ENCODE measurements at places on chromosomes 11 and 22.

- no peak for DNase-seq
These were observed 69.7 kb upstream of the RASD2 start for GRCh38 chr22:35470903-35471321.

- DNase-seq, result no peak
These were observed 61.2 kb upstream of the RRAS2 start for GRCh38 chr11:14420223-14420622.

DNA sequence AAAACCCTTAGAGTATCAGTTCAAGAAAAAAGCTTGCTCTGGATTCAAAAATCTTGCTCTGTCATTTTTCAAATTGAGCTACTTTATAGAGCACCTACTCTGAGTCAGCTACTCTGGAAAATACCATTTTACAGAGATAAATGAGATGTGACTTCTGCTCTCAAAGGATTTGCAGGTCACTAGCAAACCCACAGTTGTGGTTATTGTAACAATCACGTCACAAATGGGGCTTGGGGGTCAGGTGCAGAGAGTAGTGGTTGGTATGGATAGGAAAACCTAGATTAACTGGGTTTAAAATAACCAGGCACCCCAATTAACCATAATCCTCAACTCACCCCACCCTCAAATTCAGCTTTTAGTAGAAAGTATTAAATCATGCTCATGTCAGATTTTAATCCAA is 52.3 kb downstream of the MSANTD4 start:
- no peak for DNase-seq

DNA sequence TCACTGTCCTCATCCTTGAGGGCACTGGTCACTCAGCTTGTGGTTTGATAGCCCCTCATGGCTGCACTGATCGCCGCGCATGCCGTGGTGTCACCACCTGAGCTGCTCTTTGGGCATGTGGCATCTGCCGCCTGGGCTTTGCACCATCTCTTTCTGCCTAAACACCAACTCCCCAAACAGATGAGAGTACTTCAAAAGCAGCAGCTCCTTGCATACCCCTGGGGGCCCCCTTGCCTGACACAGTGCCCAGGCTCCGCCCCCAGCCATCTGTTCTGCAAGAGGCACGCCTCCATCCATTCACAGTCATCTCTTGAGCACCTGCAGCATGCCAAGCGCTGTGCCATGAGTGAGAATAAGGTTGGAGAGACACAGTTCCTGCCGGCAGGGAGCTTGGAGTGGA is 104.5 kb upstream of the B3GAT1 start:
- DNase-seq, result no peak

- no peak for DNase-seq
These were observed 6.0 kb upstream of the DEUP1 start for GRCh38 chr11:93324500-93324899.

DNA sequence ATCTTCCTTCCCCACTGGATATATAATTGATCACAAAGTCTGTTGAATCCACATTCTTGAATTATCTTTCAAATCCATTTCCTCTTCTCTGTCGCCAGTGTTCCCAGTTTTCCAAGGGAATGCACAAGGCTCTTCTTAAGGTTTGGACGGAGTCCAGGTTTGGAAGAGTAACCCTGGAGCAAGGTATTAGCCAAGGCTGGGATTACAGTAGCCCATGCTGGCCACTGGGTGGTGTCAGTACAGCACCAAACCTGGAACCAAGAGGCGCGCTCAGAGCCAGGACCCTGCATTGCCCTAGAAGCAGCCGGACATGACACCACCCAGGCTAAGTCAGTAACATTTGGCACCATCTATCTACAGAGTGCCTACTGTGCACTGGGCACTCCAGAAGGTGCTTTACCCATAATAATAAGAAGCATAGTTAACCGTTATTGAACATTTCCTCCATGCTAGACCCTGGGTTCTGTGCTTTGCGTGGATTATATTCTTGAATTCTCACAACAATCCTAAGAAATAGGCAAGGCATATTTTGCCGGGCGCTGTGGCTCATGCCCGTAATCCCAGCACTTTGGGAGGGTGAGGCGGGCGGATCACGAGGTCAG is 48.0 kb upstream of the CLPB start:
- no peak for DNase-seq

DNA sequence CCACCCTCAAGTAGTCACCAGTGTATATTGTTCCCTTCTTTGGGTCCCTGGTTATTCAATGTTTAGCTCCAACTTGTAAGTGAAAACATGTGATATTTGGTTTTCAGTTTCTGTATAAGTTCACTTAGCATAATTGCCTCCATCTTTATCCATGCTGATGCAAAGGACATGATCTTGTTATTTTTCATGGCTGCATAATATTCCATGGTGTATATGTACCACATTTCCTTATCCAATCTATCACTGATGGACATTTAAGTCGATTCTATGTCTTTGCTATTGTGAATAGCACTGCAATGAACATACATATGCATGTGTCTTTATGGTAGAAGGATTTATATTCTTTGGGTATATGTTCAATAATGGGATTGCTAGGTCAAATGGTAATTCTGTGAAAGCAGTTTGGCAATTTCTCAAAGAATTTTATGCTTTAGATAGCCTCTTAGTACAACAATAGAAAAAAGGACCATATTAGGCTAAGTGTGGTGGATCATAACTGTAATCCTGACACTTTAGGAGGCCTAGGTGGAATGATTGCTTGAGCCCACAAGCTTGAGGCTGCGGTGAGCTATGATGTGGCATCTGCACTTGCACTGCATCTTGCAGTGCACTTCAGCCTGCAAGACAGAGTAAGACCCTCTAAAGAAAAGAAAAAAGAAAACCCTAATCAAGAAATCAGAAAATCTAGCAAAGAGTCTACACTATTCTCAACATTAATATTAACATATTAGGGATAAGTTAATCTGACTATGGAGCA is 468.5 kb upstream of the FAT3 start:
- no peak for DNase-seq

GRCh38 chr11:31237819-31238760 is 131.4 kb downstream of the DCDC1 start:
- no peak for DNase-seq

DNA sequence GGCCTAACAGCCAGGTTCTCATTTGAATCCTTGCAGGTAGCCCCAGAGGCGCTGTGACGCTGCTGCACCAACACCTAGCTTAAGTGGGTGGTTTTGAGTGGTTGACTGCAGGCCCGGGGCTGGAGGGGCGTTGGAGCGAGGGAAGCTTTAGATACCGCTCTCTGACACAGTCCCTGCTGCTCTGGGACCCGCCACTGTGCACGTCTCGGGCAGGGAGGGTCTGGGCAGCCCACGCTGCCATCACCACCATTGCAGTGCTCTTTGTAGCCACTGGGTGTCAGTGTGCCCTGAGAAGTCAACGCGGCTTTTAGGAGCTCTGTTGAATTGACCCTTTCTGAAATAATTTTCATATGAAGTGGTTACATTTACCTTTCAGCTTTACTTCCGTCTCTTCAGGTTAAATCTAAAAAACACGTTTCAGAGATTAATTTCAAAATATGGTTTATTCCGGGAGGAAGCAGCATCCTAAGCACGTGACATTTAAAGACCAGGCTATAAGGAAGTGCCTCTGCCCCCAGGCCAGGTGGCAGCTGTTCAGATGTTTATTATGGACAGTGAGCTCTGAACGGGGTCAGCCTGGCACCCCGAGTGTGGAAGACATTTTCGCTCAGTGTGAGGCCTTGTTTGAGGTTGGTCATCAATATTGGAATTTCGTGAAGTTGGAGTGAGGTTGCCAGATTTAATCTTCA is 30.9 kb upstream of the PARVB start:
- DNase-seq, result no peak

DNA sequence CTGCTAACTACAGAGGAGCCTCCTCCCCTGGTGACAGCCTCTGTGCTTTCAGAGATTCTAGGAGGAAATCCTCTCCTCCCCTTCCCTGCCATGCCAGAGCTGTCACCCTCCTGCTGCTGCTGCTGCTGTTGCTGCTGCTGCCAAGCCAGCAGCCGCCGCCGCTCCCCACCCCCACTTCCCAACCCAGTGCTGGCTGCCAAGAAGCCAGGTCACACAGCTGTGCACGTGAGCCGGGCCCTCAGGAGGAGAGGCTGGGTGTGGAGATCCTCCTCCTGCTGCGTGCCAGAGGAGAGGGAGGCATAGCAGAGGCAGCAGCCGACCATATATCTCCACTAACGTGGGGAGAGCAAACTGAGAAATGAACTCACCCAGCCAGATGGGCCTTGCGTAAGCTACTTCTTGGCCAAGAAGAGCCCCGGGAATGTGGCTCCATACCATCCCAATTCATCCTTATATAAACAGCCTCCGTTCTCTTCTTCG is 12.4 kb downstream of the CRY2 start:
- peak; percentile 97 for DNase-seq

GRCh38 chr11:130580372-130580771 is 131.9 kb downstream of the ADAMTS15 start:
- DNase-seq, result no peak

- no peak for DNase-seq
These were observed at the start of gene VSIG2 for GRCh38 chr11:124751741-124752470. VSIG2 (minus strand) TSS chr11:124752255; CDS start chr11:124752137, 118 bp downstream.

DNA sequence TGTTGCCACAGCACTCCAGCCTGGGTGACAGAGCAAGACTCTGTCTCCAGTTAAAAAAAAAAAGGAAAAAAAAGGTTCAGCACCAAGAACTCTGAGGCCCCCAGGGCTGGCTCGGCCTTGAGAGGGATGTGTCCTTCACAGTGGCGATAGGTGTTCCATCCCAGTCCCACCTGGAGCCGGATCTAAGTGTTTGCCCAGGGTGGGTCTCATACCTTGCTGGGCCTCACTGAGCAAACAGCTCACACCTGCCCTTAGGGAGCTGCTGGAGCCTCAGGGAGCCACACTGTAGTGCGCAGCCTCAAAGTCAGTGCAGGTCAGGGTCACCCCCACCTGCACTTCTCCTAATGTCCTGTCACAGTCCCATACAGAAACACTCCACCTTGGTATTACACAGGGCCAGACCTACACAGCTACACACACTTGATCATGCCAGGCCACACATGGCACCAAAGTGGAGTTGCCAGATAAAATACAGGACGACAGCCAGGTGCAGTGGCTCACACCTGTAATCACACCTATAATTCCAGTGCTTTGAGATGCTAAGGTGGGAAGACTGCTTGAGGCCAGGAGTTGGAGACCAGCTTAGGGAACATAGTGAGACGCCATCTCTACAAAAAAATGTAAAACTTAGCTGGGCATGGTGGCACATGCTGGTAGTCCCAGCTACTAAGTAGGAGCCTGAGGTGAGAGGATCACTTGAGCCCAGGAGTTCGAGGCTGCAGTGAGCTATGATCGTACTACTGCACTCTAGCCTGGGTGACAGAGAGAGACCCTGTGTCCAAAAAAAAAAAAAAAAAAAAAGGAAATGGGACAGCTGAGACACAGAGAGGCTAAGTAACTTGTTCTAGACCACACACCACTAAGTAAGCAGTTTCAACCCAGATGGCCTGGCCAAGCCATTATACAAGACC is 7.3 kb downstream of the STARD10 start:
- DNase-seq, result no peak

- no peak for DNase-seq
These were observed 3.3 kb upstream of the DIXDC1 start for GRCh38 chr11:111933872-111934271.

GRCh38 chr11:14012846-14013245 is 50.3 kb downstream of the SPON1 start:
- no peak for DNase-seq

GRCh38 chr11:32962016-32962415 is 53.7 kb upstream of the DEPDC7 start:
- DNase-seq, result no peak

- DNase-seq, result no peak
These were observed 14.2 kb upstream of the RASD2 start for GRCh38 chr22:35526333-35526979.

DNA sequence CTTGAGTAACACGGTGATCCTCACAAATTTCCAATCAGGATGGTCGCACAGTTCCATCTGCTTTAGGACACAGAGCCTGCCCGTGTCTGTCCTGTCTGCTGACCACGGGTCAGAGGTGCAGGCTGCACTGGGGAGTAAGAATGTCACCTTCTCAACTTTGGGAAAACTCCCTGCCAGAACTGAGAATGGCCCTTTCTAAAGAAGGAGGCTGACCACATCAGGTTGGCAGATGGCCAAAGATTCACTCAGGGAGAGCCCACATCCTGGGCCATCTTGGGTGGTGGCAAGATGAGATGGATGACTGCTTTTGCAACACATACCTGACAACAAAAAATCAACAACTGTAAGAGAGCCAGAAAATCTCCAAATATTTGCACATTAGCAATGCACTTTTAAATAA is 101.9 kb downstream of the IGLL1 start:
- no peak for DNase-seq

DNA sequence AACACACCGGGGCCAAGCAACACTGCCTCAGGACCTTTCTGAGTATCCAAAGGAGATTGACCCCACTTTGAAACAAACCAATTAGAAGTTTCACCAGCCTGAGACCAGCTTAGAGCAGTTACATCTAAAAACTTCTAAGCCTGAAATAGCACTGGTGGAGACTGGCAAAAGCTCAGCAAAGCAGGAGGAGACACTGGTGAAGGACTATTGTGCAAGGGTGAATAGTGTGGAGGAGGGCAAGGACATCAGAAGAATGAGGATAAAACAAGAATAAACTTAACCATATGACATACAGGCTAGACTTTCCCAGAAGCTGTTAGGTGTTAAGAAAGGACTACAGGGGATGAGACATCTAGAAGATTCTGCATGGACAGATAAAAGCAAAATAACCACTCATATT is 152.4 kb downstream of the FCHSD2 start:
- no peak for DNase-seq

GRCh38 chr11:35387111-35387982 is 32.0 kb downstream of the SLC1A2 start:
- no peak for DNase-seq

GRCh38 chr22:32824531-32825312 is 23.2 kb downstream of the TIMP3 start:
- DNase-seq, result no peak

DNA sequence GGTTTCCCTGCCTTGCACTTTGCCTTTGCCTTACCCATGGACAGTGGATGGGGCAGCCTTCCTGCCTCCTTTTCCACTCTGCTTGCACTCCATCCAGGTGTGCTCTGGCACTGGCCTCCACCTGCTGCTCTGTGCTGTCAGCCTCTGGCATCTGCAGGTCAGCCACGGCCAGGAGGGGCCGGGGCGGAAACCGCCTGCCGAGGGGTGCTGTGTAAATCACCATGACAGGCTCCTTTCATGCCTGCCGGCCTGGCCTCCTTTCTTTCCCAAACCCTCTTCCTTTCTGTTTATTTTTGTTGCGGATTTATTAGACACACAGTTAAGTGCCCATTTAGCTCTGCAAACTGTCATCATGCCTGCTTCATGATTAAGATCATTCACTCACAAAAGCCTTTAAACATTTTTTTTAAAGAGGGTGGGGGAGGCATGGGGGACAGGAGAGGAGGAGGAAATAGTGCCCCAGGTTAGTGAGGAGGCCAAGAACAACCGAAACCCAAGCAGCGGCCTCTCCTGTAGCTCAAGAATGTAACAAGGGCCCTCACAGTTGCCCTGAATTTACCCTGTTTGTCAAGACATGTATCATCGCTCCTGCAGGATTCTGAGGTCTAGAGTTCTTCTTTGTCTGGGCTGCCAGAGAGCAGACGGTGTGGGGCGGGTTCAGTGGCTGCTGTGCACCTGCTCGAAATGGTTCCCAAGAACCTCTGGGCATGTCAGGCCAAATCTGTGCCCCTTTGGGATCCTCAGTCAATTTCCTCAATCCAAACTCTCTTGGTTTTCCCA is 83.3 kb downstream of the BARX2 start:
- no peak for DNase-seq

GRCh38 chr22:32265882-32266767 is 11.0 kb upstream of the SLC5A4 start:
- no peak for DNase-seq
